ENCODE measurements at places on chromosomes 5 and 9.

DNA sequence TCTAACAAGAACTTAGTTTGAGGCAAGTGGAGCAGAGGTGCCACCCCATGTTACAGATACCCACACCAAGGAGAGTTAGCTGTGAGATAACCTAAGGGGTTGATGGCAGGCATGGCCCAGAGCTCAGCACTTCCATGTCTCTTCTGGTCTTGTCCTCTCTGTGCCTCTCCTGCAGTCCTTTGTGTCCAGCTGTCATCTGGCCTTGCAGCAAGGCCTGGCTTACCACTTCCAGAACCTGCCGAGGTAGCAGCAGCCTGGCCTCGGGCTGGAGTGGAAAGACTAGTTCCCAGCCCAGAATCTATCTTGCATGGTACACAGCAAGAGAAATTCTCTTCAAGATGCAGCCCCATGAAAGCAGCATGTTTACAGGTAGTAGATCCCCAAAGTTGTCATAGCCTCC, 41.5 kb downstream of the PIP5K1B start:
- no peak for DNase-seq

DNA sequence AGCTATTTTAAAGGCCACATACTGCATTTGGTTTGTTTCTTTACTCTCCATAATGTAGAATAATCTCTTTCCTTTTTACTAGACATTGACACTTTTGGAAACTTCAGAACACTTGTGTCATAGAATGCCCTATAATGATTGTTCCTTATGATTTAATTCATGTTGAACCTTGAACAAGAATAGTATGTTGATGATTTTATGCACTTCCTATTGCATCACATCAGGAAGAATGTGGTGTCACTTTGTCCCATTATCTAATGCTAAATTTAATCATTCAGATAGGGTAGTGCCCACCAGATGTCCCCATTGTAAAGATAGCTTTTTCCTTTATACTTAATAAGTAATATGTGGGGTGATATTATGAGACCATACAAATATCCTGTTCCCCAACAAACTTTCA, 19.4 kb upstream of the DEPDC1B start:
- no peak for DNase-seq

DNA sequence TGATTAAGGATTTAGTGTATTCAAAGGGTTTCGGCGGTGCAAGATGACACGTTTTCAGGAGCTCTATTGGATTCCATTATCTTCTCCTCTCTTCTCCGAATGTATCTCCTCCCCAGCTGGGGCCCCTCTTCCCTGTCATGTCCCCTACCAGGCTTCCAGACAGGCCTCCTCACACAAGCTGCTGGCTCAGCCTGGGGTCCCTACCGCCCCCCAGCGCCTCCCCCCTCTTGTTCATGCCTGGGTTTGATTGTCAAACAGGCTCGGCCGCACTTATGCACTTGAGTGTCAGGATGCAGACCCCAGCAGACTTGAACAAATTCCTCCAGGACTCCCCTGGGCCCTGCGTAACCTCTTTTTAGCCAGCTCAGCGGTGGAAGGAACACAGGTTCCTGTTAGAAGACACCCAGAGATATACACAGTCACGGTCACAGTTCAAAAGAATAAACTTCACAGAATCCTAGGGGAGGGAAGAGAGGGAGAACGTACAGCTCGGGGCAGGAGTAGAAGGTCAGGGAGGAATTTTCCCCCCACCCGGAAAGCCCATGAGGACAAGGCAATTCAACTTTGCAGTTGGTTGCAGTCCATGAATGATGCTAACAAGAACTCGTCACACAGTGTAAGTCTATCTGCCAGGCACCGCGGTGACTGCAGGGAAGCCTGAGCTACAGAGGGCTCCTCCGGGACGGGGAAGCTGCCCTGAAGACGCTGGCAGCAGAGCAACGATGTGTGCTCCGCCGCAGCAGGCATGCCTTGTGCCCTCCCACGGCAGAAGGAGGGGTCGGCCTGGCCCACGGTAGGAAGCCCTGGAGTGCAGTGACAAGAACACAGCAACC, 560.0 kb downstream of the BNC2 start:
- no peak for DNase-seq

DNA sequence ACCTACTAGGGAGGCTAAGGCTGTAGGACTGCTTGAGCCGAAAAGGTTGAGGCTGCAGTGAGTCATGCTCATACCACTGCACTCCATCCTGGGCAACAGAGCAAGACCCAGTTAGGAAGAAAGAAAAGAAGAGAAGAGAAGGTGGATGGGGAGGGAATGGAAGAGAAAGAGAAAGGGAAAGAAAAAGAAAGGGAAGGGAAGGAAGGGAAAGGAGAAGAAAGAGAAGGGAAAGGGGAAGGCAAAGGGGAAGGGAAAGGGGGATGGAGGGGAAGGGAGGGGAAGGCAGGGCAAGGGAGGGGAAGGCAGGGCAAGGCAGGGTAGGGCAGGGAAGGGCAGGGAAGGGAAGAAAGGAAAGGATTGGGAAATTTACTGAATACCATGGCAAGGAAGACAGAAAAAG, 157.0 kb downstream of the ACTL7B start:
- no peak for DNase-seq

GRCh38 chr9:123773783-123774182, 156.1 kb downstream of the DENND1A start:
- no peak for DNase-seq

- no peak for DNase-seq
Observed at GRCh38 chr9:125190361-125190801, 778 bp upstream of the PPP6C start.

DNA sequence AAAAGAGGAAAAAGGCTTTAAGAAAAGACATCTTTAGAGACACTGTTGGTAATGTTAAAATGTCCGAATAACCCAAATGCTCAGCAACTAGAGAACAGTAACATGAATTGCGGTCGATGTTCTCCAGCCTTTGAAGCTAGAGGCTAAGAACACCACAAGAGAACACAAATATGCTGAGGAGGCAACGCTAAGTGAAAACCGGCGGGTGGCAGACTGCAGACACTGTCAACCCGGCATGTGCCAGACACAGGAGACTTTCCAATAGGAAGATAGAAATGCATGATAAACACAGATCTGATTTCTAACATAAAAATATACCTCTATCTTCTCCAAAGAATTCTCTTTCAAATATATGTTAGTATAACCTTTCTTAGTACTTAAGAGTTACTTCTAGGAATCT, 18.4 kb upstream of the DDX41 start:
- DNase-seq: no peak

DNA sequence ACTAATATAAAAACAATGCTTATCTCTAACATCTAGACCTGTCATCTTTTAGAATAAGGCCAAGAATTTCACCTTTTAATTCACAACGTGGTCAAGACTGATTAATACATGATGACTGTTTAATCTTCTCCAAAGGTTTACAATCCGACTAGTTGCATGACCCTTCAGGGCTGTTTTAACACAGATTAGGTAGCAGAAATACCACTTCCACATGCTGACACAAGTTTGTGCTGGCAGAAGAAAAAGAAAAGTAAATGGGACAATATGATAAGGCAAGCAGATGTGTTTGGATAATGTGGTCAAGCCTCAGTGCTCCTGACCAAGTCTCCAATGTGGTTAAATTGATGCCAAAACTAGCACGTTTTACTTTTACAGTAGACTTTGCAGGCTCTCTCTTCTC, 31.1 kb downstream of the SEMA6A start:
- no peak for DNase-seq

GRCh38 chr5:18745042-18745987, 1111.1 kb downstream of the TAF11L14 start:
- DNase-seq: no peak

DNA sequence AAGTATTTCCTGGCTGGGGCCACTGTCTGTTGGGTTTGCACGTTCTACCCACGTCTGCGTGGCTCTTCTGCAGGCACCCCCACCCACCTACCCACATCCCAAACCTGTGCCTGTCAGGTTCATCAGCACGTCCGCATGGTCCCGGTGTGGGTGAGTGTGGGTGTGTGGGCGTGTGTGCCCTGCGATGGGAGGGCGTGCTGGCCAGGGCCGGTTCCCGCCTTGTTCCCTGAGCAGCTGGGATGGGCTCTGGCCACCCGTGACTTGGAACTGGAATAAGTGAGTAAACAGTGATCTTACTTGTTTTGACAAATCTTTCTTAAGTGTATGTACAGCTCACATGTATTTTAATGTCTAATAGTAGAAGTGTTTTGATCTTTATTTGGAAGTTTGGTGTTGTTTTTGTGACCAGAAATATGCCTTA, 20.4 kb downstream of the ERGIC1 start:
- DNase-seq: no peak

- DNase-seq: no peak
Observed at GRCh38 chr5:128315671-128316070, 222.4 kb downstream of the FBN2 start.

DNA sequence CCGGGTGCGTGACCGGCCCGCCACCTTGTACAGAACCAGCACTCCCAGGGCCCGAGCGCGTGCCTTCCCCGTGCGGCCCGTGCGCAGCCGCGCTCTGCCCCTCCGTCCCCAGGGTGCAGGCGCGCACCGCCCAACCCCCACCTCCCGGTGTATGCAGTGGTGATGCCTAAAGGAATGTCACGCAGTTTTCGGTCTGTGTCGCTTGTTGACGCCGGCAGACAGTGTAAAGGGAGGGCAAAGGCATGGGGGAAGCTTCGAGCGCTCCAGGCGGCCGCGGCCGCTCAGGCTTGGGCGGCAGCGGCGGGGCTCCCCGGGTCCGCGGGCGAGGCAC, 1.3 kb downstream of the LRRC26 start:
- DNase-seq: peak; percentile 69

DNA sequence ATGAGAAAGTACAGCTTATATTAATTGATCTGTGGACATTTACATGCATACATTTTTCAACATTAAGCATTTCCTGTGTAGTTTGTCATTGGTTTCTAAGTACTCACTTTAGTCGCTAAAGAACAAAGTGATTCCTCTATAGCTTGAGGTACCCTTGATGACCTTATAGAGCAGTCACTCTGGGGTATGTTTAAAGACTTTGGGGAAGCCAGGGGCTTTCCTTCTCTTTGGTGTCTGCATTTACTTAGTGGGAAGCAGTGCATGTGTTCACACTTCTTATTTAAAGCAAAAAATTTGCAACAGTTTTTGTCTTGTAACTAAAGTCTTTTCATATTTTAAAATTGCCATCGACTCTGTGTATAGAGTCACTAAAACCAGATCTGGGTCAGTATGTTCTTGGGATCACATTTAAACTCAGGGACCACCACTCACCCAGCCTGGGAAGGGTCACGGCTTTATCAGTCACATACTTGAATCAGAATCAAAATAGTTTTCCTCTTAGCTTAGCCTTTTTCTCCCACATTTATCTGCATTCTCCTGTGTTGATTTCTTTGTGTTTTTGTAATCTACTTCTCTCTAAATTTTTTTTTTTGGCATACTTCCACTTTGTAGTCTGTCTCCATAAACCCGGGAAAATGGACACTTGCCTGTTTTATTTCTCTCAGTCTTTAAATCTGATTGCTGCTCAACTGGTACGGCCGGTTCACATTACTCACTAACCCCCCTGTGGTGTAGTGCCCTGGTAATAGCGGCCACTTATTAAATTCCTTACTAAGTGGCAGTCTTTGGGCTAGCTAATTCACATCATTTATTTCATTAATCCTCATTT, 143.9 kb upstream of the FBN2 start:
- DNase-seq: no peak

GRCh38 chr9:105194234-105194633, 50.2 kb upstream of the SLC44A1 start:
- DNase-seq: no peak

DNA sequence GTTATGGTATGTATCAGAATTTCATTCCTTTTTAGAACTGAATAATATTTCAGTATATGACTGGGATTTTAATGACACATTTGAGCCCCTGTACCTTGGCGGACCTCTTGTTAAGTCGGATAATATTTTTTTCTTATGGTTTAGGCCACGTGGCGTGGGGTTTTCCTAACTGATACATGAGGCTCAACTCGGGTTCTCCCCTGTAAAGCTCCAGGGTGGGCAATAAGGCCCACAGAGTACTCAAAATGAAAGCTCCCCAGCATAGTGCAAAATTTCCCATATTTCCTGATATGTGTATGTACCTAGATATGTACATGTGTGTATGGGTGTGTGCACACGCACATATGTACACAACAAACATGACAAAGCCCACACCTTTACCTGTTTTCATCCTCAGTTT, 24.5 kb downstream of the TICAM2 start:
- no peak for DNase-seq

GRCh38 chr5:115461506-115462290, 82.9 kb downstream of the FEM1C start:
- no peak for DNase-seq

DNA sequence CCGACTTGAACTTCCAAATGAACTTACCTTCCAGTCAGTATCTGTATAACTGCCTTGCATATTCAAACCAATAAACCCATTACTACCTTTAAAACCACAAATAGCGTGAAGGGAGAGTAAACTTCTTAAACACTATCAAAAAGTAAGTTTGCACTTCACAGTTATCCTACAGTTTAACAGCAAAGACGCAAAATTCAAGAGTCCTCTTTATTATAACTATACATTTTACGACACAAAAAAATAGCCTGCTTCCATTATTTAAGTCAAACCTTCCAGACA, 1.8 kb downstream of the PTBP3 start:
- no peak for DNase-seq

DNA sequence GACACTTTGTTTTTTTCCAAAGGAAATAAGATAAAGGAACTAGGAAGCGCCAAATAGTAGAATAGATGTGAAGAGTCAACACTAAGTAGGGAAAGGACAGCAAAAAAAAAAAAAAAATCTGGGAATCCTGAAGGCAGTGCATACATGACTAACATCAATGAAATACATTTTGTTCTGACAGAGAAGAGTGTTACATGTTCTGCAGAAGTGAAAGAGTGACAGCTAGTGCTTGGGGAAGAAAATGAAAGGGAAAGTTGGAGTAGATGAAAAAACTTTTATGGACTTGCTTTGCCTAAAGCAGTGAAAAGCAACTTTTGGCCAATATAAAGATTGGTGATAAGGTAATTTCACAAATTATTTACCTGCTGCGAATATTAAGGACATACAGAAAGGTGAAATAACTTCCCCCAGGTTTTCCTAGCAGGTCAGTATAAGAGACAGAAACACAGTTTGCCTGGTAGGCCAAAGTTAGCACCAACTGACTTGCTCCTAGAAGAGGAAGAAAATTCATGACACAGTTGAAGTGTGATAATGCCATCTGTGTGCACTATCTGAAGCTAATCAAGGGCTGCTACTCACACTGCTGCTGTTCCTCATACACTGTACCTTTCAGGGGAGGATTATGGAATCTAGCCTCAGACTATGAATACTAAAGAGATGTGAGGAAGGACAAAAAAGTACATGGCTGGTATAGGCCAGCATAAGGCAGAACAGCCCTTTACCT, 38.6 kb downstream of the RANBP6 start:
- DNase-seq: no peak

- no peak for DNase-seq
Observed at GRCh38 chr5:111404270-111404769, 108.0 kb downstream of the STARD4 start.

DNA sequence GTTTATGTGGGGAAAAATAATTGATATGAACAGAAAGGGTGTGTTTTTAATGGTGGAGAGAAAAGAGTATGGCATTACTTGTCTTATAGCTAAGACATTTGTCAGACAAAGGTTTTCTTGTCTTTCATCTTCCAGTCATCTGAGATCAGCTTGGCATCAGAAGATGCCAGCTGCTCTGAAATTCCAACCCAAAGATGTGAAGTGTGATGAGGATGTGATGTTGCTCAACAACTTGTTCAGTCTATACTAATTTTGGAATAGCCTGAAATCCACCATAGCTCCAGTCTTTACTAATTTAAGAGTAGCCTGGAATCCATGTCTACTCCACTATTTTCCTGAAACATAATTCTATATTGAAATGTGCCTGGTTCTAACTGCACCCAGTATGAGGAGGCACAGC, 182.3 kb downstream of the CFAP90 start:
- DNase-seq: no peak

GRCh38 chr9:95451065-95451426, 65.7 kb downstream of the PTCH1 start:
- no peak for DNase-seq
